ENCODE measurements at places on chromosomes 1 and 21. TPM values are rescaled to one million over a fixed set of nuclear protein-coding genes. Genes with fewer than 3 reads are reported as not detected.

- H3K27ac ChIP-seq, result no peak overlapping the region
- no peaks in the 10 kb centered on the region for H3K27me3 ChIP-seq
- no peak for DNase-seq
- no peaks in the 10 kb centered on the region for H3K4me1 ChIP-seq
- H3K36me3 ChIP-seq, result no peaks in the 10 kb centered on the region
Observed at GRCh38 chr1:169765580-169766331, 29.0 kb downstream of the METTL18 start.

DNA sequence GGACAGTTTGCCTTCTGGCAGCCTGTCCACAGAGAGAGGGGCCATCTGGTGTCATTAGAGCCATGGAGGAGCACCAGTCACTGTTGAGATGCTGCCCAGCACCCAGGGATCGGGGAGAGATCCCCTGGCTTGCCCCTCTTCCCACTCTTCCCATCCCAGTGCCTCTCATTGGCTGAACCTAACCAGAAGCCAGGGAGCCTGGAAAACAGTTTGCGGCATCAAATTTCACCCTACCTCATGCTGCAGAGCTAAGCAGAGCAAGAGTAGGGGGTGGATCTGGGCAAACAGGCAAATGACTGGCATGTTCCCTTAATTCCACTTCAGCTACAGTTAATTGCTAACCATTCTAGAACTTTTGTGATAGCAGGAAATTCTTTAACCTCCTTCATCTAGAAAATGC lies 19.1 kb downstream of the TRAF5 start:
- H3K4me3 ChIP-seq, result no peak overlapping the region
- no peak for DNase-seq
- H3K4me1 ChIP-seq, result peaks cover 6% of the 10 kb centered on the region
- H3K27me3 ChIP-seq, result no peaks in the 10 kb centered on the region
- no peak overlapping the region for H3K27ac ChIP-seq

Gene POU3F1
- 0.07 TPM for total RNA-seq

- no peaks in the 10 kb centered on the region for H3K36me3 ChIP-seq
- H3K27me3 ChIP-seq, result no peaks in the 10 kb centered on the region
Observed at GRCh38 chr1:70483342-70483741, 72.3 kb downstream of the CTH start.

Gene ANKRD34A
- total RNA-seq, result 21.5 TPM

Gene DCDC2B
- total RNA-seq, result not detected

GRCh38 chr1:165408518-165408917 lies 36.4 kb downstream of the RXRG start:
- H3K4me1 ChIP-seq, result no peaks in the 10 kb centered on the region
- no peaks in the 10 kb centered on the region for H3K27me3 ChIP-seq
- DNase-seq, result peak; percentile 59
- H3K36me3 ChIP-seq, result no peaks in the 10 kb centered on the region
- H3K4me3 ChIP-seq, result no peak overlapping the region

Gene DRAXIN
- total RNA-seq, result not detected

DNA sequence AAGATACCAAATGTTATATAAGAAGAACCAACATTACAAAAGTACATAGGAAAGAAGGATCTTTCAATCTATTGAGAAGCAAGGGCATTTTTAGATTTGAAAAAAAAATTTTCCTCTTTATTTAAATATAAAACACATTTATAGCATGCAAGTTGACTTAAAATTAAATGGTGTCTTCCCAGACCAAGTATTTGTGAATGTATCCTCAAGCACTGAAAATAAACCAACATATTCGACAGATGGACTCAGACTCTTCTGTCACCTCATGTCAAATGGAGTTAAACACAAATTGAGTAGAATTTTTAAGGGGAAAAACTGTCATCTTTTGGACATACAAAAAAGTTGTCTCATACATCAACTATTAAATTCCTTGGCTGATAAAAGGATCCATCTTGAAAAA lies 77.0 kb upstream of the GNG4 start:
- no peaks in the 10 kb centered on the region for H3K27me3 ChIP-seq
- no peaks in the 10 kb centered on the region for H3K36me3 ChIP-seq
- no peaks in the 10 kb centered on the region for H3K4me1 ChIP-seq

DNA sequence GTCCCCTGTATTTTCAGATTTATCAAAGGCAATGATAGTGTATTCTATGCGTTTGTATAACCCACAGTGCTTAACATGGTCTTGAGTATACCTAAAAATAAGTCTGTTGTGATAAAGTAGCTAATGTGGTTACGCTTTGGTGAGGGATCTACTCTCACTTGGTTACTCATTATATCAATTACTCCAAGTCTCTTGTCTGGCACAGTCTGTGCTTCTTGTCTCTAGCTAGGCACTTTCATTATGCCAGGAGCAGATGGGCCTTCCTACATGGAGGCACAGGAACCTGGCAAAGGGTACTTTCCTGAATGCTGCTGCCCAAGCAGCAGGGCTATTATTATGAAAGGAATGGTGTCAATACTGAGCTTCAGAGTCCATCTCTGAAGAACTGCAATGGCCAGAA lies 4.2 kb upstream of the PTPN22 start:
- peaks cover 32% of the 10 kb centered on the region for H3K4me1 ChIP-seq
- H3K27me3 ChIP-seq, result no peaks in the 10 kb centered on the region
- H3K36me3 ChIP-seq, result no peaks in the 10 kb centered on the region
- DNase-seq, result no peak
- no peak overlapping the region for H3K27ac ChIP-seq

Data from Karpas-422 (cell line).